ENCODE measurements at places on chromosomes 12 and 14.

DNA sequence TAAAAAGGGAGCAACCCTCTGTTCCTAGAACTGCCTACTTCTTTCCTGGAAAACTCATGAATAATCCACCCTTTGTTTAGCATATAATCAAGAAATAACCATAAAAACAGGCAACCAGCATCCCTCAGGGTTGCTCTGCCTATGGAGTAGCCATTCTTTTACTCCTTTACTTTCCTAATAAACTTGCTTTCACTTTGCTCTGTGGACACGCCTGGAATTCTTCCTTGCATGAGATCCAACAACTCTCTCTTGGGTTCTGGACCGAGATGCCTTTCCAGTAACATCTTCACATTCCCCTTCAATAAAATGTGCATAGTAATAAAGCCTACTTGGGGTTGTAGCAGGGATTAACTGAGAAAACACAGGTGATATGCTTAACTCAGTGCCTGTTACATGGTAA lies 286.4 kb upstream of the AMIGO2 start:
- no peak for DNase-seq

DNA sequence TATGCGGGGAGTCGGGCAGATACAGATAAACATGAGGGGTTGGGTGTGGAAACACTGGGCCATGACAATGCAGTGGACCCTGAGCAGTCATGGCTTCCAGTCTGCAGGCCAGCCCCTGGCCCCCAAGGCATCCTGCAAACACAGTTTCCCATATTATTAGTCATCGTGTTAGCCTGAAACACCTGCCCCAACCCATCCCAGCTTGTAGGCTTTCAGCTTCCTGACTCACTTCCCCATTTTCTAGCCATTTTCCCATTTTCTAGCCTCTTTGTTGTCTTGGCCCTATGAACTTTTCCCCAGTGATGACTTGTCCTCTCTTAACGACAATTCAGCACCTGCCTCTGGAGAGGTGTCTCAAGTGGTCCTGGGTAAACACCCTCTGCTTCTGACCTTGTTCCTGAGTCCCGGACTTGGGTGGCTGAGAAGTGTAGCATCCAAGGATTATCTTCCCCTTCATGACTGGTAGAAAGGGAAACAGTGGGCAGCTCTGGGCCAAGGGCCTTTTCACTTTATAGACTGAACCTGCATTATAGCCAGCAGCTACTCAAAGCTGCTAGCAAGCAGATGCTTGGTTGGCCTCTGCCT lies 4.3 kb upstream of the PGF start:
- no peak for DNase-seq

DNA sequence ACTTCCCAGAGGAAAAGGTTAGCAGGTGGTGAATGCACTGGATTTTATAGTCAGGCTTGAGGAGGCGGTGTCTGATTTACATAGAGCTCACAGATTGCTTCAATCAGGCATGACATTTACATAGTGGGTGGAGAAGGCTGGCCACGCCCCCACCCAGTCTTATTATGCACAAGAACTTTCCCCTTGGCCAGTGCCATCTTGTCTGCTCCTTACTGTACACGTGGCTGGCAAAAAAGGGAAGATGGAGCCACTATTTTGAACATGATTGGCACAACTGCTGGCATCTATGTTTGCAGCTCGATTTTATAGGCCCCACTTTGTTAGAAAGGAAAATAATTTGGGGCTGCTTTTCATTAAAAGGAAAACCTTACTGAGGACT lies 10.9 kb upstream of the LGMN start:
- no peak for DNase-seq

- no peak for DNase-seq
Observed at GRCh38 chr14:60616461-60616959, 32.8 kb downstream of the SIX1 start.

DNA sequence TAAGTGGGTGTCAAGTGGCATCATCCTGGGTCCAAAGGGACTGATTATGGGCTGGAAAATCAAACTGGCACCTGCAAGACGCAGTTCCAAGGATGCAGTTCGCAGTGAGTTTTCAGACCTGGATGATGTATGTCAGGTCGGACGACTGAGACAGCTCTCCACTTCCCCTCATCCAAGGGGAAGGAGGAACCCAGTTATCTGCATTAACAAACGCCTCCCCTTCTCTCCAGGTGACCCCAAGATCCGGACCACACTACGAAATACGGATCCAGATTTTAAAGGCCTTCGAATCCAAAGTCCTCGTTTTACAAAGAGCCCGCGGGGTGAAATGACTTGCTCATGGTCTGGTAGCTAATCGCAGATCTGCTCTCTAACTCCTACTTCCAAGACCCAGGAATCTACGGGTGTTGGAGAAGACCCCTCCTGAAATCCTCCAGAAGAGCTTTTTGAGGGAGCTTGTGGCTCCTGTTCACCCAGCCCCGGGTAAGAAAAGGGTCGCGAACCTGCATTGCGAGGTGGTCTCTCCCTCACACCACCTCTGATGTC lies 460 bp upstream of the SYNE2 start:
- DNase-seq: no peak

- DNase-seq: peak; percentile 65
Observed at GRCh38 chr14:104870368-104871144, 5.5 kb downstream of the CEP170B start.

DNA sequence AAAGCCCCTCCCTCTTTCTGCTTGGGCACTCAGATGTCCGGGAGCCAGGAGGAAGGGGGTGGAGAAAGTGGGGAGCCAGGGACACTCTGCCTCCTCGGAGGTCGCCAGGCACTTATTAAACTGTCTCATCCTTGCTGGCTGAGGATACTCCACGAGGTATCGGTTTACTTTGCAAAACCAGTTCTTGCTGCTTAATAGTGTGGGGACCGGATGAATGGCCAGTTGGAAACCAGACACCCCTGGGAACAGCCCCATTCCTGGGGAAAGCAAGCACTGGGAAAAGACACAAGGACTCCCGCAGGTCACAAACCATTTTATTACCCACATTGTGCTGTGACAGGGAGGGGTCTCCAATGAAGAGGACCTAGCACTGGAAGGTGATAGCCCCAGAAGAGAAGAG lies 34.2 kb downstream of the CCDC88C start:
- no peak for DNase-seq

GRCh38 chr12:124334266-124334665 lies 39.4 kb downstream of the RFLNA start:
- no peak for DNase-seq

DNA sequence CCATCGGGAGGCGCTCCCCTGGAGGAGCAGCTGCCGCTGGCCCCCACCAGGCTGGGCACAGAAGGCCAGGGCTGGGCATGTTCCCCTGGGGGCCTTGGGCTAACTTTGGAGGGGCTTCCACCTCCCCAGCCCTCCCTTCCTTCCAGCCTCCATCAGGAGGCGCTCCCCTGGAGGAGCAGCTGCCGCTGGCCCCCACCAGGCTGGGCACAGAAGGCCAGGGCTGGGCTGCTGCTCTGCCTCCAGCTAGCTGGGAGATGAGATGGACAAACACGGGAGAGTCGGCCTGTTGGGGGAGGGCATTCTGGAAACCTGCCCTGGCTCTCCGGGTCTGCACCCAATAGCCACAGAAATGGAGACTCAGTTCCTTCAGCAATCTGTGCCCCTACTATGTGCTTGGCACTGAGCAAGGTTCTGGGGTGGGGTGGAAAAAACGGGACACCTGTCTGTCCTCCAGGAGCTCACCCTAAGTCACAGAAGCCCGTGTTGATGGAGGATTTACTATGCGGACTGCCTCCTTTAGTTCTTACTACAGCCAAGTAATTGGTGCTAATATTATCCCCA lies 39.0 kb upstream of the CORO1C start:
- DNase-seq: no peak

DNA sequence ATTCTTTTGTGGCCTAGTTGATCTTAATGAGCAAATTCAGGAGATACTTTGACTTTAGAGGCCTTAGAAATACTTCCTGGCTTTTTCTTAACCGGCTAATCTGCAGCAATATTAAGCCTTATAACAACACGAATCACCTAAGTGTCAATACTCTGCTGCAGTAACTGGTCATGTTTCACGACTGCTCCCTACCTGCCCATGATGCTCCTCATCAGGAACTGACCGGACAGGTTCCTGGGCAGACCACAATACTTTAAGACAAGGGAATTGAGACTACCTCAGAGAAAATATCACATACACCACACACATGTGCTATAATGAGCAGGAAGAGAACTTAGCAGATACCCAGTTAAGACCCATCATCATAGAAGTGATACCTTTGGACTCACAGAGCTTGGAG lies 211.9 kb upstream of the BMP4 start:
- no peak for DNase-seq

DNA sequence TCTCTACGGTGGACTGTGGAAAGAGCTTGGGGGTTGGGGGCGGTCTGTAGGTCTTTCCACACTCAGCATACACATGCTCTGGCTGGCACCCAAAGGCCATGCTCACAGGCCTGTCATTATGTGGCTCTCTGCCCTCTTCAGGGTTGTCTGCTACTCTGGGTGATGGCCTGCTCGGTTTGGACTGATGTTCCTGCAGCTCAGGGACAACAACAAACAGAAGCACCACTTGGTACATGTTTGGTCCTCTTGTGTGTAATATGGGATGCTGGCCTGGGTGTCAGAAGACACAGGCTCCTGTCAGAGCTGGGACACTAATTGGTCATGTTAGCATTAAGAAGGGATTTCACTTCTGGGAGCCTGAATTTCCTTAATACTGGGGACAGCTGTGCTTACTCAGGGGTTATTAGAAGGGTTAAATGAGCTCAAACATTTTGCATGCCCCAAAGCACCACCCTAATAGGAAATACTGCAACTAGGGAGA lies 32.7 kb upstream of the SELPLG start:
- no peak for DNase-seq

GRCh38 chr14:88248606-88249005 lies 74.5 kb downstream of the KCNK10 start:
- DNase-seq: no peak

DNA sequence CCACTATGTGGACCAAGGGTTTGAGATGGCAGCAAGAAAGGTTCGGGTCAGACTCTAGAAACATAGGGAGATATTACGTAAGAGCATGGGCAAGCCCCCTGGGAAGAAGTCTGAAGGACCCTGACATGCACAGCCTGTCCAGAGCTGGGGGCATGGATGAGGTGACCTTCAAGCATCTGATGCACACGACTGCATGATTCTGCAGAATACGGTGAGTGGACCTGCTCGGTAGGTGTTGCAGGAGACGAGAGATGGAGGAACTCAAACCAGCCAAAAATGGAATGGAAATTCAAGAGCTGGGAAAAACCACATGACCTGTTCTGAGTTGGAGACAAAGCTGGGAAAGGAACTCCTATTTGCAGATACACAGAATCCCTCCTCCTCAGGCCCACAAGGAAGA lies 43.6 kb downstream of the ANO2 start:
- DNase-seq: no peak

DNA sequence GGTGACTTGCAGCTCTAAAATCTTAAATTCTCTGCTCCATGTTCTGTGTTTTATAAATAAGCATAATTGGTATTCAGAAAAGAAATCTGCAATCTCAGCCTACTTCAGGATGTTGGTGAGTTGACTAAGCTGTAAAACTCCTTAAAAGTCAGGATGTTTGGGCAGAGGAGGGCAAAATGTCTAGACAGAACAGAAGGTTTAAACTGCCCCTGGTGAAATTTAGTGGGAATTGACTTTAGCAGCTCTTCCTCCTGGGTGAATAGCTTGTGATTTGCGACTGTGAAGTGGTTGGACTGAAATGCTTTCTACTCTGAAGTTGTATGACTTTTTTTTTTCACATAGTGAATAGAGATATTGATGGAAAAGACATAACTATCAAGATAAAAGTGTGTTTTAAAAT lies 85.8 kb downstream of the CAND1 start:
- DNase-seq: no peak

- DNase-seq: no peak
Observed at GRCh38 chr14:105384041-105384557, 14.2 kb upstream of the TEX22 start.

GRCh38 chr12:40106202-40106533 lies 287 bp upstream of the SLC2A13 start:
- no peak for DNase-seq

GRCh38 chr14:35222324-35222723 lies 69.9 kb upstream of the PSMA6 start:
- DNase-seq: no peak

DNA sequence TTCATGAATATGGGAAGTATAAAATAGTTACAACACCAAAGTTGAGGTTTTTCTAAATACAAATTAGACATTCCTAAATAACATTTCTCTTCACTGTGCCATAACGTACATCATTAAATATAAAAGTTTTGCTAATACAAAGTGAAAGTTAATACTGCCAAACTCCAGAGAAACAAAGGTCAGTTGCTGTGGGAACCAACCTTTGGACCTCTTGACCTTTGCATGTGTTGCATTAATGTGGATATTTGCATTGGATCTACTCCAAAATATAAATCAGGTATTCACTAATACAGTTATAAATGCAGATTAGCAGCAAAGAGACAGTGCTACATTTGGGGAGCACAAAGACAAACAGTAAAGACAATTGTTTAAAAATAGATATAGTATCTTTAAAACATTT lies 366.0 kb upstream of the USP15 start:
- DNase-seq: no peak

DNA sequence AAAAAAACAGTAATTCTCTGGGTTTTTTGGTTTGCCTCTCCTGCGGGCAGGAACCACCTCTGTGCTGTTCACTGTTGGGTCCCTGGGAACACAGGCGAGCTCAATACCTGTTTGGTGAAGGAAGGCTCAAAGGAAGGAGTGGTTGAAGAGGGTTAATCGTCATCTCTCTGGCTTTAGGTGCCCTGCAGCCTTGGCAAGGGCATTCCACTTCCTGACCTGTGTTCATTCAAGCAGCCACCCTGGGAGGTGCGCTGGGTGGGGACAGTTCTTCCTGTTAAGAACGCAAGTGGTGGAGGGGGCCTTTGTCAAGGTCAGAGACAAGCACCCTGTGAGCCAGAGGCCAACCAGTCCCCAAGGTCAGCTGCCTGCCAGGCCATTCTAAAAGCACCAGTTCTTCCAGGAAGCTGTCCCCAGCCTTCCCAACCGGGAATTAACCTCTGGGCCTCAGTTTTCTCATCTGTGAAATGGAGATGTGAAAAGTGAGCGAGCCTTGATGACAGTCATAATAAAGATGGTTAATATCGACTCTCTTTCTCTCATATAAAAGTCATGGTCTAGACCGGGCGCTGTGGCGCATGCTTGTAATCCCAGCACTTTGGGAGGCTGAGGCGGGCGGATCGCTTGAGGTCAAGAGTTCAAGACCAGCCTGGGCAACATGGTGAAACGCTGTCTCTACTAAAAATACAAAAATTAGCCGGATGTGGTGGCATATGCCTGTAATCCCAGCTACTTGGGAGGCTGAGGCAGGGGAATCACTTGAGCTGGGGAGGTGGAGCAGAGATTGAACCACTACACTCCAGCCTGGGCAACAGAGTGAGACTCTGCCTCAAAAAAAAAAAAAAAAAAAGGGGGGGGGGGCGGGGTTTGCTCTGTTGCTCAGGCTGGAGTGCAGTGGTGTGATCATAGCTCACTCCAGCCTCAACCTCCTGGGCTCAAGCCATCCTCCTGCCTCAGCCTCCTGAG lies 6.1 kb downstream of the RHOF start:
- no peak for DNase-seq

- DNase-seq: no peak
Observed at GRCh38 chr12:32205731-32206130, 99.1 kb downstream of the BICD1 start.

- DNase-seq: no peak
Observed at GRCh38 chr12:132170637-132171292, 26.5 kb downstream of the NOC4L start.

- DNase-seq: no peak
Observed at GRCh38 chr14:63686926-63687325, 40.9 kb downstream of the SGPP1 start.

- no peak for DNase-seq
Observed at GRCh38 chr12:113586461-113586860, 114.8 kb upstream of the LHX5 start.

- DNase-seq: no peak
Observed at GRCh38 chr12:131323879-131324278, 370.2 kb downstream of the ADGRD1 start.

- no peak for DNase-seq
Observed at GRCh38 chr12:52011602-52012214, 5.0 kb downstream of the TAMALIN start.

Measured in Peyer's patch (tissue), 4 donors.